Left kidney (tissue), 8 donors: ENCODE measurements at places on chromosomes 16 and 17. TPM values are rescaled to one million over a fixed set of nuclear protein-coding genes. Genes with fewer than 3 reads are reported as not detected.

- DNase-seq, result no peak
These were observed 114.9 kb downstream of the CDH8 start for GRCh38 chr16:61921373-61921772.

DNA sequence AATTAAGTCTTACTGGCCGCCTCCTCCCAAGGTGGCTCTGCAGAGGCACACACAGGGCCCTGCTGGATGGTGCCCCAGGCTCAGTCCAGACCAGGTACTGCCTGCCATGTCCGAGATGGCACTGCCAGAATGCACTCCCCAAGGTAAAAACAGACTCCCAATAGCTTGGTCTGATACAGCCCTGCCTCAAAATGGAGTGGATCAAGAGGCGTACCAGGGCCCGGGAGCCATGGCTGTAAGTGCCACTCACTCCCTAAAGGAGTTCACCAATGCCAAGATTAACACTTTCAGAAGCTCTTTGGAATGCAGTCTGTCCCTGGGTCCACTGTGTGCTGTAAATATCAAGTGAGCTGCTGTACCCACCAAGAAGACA lies 576 bp upstream of the MYO18A start:
- DNase-seq, result no peak

DNA sequence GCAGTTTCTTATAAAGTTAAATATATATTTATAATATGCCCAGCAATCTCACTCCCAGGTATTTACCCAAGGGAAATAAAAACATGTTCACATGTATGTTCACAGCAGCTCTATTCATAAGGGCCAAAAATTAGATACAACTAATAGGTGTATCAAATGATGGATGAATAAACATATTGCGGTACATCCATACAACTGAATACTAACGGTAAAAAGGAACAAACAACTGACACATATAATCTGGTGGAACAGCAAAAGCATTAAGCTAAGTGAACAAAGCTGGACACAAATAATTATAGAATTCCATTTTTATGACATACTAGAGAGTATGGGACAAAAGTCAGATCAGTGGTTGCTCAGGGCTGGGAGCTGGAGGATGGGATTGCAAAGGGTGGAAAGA lies 74.7 kb downstream of the CACNG1 start:
- no peak for DNase-seq

RPTOR gene
- 18.6 TPM for polyA plus RNA-seq

DNA sequence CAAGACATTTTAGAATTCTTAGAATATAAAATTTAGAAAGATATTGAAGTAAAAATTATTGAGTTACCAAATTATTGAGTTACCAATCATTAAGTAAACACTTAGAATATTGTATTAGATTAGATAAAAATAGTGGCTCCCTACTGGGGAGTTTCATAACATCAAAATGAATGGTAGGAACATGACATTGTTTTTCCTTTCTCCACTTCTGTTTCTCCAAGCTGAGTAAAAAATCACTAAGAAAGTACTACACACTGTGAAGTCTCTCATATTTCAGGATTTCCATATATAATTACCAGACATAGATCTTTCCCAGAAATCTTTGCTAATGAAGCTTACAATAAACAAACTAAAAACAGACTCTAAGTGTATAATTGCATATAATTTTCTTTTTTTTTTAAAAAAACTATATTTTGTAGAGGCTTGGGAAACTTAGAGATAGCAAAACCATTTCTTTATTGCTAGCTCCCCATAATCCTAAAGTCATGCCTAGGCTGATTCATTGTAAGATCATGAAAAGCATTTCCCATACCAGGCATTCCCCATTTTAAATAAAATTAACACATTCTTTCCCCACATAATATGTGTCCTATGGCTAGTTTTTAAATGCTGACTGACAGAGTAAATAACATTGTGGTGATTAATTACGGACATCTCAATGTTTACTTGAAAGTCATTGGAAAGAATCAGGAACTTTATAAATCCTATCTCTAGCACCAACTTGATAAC lies 1408.7 kb upstream of the GOT2 start:
- DNase-seq, result no peak

CDK5R1 gene
- 4.6 TPM for polyA plus RNA-seq

CLEC18A gene
- polyA plus RNA-seq, result 78.3 TPM

DNA sequence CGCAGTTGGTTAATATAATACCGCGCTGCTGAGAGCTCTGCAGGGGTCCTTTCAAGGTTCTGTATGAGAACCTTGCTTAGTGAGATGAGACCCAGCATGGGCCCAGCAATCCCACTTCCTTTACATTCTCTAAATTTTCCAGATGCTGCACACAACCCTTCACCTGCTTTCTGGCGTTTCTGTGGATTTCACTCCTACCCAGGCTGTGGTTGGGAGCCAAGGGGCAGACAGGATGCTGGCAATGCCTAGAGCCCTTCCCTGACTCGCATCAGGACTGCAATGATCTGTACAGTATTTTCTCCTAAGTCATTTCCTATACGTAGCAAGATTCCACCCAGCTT lies 10.1 kb upstream of the PIPOX start:
- no peak for DNase-seq

CCL1 gene
- polyA plus RNA-seq, result not detected

TSNAXIP1 gene
- 7.8 TPM for polyA plus RNA-seq

GRCh38 chr17:73317513-73318426 lies 6.0 kb upstream of the CDC42EP4 start:
- no peak for DNase-seq

- DNase-seq, result no peak
These were observed 20.5 kb downstream of the MGAT5B start for GRCh38 chr17:76888661-76889060.

- no peak for DNase-seq
These were observed 76.9 kb downstream of the MRTFB start for GRCh38 chr16:14148016-14148415.

PPP1R1B gene
- polyA plus RNA-seq, result 15.2 TPM

DNA sequence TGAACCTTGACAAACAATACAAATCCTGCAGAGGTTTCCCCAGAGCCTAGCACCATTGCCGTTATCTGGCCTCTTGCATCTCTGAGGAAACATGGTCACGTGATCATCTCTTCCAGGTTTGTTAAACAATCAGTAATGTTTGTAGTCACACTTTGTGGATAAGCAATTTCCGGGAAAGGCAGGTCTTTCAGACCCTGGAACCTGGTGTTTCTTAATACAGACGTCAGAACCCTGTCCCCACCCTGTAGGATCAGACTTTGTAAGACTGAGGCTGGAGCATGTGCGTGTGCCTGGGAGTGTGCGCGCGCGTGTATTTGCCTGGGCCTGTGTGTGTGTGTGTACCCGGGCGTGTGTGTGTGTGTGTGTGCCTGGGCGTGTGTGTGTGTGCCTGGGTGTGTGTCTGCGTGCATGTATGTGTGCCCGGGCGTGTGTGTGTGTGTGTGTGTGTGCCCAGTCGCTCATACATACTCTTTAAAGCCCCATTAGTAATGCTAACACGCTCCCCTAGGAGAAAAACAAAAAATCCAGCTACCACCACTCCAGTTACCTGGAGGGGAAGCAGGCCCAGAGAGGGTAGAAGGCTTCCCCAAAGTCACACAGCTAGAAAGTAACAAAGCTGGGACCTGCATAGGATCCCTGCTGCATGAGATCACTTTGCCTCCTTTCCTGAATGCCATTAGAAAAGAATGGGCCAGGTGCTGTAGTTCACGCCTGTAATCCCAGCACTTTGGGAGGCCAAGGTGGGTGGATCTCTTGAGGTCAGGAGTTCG lies 5.3 kb downstream of the CTNS start:
- DNase-seq, result peak; percentile 22

ADAP2 gene
- 3.4 TPM for polyA plus RNA-seq

- no peak for DNase-seq
These were observed 13.8 kb downstream of the RIPOR1 start for GRCh38 chr16:67542464-67542863.

CTU2 gene
- polyA plus RNA-seq, result 8.2 TPM

GRCh38 chr17:63464691-63465236 lies 12.1 kb upstream of the ACE start:
- no peak for DNase-seq

DNA sequence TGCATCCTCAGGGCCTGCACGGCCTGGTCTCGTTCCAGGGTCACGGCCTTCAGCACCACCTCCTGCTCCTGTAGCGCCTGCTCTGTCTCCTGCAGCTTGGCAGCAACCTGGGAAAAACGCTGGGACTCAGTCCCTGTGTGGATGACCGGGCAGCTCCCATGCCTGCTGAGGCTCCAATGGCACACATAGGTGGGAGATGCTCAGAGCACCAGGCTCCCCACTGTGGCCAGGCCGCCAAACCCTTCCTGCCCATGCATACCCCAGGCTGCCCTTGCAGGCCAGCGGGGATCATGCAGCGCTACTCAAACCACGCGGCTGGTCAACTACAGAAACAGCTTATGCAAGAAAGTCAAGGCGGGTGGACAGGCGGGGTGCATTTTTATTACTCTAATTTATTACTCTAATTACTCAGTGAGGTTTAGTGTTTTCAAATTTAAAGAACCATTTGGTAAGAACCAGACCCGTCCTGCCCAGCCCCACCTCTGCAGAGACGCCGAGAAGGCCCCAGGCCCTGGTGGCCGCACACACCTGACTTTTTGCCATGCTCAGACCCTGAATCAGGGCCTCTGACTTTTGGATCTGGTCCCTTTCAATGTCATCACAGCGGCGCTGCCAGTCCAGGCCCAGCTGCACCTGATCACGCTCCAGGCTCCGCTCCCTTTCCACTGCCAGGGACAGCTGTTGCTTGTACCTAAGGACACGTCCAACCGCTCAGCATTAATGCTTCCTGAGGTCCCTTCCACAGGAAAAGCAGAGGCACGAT lies 34.0 kb downstream of the CCDC57 start:
- DNase-seq, result no peak

DNA sequence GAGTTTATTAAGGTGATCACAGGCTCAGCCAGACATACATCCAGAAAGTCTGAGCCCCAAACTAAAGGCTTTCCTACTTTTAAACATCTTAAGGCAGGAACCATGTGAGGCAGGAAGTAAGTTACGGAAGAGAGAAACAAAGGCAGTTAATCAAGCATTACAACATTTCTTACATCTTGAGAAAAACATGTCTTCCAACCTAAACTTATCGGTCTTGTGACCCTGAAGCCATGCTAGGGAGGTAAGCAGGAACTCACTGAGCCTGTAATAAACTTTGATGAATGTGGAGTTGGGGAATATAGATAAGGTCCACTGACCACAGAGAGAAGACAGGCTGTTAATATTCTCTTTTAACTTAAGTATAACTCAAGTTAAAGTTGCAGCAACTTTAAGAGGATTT lies 3.5 kb upstream of the ACSM3 start:
- peak; percentile 35 for DNase-seq

- no peak for DNase-seq
These were observed 3.9 kb downstream of the HS3ST3A1 start for GRCh38 chr17:13597723-13598347.
